ENCODE measurements at places on chromosomes 1 and 21.

GRCh38 chr1:51088474-51088873 lies 13.6 kb upstream of the C1orf185 start:
- DNase-seq, result no peak

- no peak for DNase-seq
Observed at GRCh38 chr1:115975569-115976061, 698 bp upstream of the SLC22A15 start.

- no peak for DNase-seq
Observed at GRCh38 chr1:66831529-66832239, 30.6 kb upstream of the INSL5 start.

DNA sequence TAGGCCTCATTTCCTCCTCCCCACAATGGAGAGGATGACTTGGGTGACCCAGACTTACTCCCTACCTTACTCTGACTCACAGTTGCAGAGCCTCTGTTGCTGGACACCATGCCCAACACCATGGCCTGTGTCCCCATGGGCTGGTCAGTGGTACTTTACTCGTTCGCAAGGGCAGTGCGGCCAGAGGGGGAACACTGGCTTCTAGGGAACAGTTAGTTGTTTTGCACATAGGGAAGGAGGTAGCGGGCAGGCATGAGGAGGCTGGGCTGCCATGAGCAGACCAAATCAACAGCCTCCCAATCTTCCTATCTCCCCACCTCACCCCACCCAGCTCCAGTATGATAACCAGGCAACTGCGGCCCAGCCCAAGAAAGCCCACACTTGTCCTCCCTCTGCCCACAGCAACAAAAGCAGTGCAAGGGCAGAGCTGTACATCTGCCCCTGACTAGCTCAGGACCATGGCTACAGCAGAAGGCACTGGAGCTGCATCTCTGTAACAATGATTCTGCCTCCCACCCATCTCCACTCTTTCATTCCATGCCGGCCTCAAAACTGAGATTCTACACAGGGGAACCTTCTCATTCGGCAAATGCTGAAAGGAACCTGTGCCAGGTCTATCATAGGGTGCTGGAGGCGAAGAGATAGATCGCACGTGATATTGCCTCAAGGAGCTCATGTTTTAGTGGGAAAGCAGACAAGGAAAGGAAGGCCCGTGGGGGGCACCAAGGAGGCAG lies 18.6 kb downstream of the TAL1 start:
- DNase-seq, result no peak

DNA sequence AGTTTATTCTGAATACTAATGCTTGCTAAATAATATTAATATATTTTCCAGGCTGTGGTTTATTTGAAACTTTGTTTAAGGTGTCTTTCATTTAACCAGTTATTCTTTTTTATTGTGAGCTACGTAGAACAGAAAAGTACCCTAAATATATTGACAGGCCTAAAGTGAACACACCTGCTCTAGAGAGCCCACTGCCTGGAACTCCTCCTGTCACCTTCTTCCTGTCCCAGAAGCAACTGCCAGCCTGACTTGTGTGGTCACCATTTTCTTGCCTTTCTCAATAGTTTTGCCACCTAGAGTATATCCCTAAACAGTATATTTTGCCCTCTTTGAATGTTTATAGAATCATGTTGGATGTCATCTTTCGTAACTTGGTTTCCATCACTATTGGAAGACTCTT lies 48.5 kb downstream of the SCCPDH start:
- DNase-seq, result no peak

GRCh38 chr1:93817819-93818569 lies 61.0 kb downstream of the DNTTIP2 start:
- DNase-seq, result no peak

DNA sequence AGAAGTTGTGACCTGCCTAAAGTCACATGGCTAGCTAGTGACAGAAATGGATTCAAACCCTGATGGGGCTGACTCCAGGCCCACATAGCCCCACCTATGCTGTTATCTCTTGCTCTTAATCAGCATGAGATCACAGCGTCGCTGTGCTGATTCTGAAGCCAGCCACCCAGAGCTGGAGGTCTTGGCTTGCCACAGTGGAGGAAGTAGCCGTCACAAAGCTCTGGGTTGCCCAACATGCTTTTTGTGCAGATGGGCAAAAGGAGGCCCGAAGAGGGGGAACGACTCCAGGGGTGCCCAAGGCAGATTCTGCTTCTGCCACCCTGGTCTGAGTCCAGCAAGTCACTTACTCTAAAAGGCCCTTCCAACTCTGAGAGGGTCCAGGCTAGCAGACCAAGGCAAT lies 14.7 kb upstream of the MFSD2A start:
- no peak for DNase-seq

DNA sequence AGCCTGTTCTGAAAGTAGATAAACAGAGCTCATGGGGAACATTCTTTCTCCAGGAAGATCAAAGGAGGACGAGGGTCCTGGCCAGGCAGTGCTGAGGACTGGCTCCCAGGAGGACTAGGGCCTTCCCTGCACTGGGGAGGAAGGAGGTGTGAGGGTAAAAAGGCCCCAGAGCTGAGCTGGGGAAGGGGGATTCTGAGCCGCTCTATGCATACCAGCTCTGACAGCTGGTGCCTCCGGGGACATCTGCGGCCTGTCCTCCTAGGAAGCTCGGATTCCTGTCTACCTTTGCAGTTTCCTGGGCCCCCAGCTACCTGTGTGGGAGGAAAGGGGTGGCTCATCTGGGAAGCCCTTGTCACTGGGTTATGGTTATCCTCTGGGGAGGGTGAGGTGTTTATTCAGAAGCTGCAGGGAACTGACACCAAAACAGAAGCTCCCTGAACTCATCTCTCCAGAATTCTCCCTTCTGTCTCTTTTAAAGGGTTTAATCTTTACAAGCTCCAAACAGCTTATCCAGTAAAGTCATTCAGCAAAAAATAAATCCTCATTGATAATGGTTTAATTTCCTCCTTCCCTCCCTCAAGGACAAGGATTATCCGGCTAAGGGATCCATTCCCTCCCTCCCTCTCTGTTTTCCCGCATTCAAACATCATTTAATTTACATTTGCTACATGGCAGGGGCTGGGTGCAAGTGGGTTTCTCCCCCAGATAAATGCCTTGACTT lies 31.0 kb downstream of the NENF start:
- DNase-seq, result no peak

GRCh38 chr1:52814465-52814864 lies 28.1 kb upstream of the ZYG11A start:
- DNase-seq, result no peak

DNA sequence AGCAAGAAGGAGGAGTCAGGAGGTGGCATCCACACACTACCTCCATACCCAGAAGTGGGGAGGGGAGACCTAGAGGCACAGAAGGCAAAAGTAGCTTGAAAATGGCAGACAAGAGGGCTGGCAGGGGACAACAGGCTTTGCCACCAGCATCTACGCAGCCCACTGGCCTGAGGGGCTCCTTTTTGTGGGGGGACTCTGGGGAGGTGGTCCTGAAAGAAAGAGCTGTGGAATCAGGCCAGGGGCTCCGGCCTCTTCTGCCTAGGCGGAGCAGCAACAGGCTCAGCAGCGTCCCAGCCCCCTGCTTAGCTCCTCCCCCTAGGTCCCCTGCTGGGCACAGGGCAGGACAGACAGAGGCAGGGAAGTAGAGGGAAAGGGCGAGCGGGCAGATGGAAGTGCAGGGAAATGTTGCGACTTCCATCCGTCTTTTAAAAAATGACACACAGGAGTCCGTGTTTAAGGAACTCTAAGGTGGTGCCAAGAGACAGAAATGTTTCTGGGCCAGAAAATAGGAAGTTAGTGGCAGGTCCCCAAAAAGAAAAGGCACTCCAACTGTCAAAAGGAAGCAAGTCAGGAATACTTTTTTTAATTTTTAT lies 10.0 kb upstream of the LEFTY2 start:
- no peak for DNase-seq

- DNase-seq, result no peak
Observed at GRCh38 chr1:16082283-16083038, 9.0 kb upstream of the FAM131C start.

DNA sequence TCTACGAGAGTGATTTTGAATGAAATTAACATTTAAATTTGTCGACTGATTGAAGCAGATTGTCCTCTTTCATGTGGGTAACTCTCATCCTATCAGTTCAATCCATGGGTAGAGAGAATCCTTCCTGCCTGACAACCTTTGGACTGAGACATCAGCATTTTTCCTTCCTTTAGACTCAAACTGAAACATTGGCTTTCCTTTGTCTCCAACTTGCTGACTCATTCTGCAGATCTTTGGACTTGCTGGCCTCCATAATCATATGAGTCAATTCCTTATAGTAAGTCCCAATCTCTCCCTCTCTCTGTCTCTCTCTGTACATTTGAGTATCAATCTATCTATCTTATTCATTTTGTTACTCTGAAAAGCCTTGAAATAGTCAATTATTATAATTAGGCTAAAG lies 416.7 kb downstream of the LRRIQ3 start:
- no peak for DNase-seq

- DNase-seq, result no peak
Observed at GRCh38 chr1:205064301-205064700, 20.0 kb downstream of the TMEM81 start.
